ENCODE measurements at places on chromosomes 12 and 14.

DNA sequence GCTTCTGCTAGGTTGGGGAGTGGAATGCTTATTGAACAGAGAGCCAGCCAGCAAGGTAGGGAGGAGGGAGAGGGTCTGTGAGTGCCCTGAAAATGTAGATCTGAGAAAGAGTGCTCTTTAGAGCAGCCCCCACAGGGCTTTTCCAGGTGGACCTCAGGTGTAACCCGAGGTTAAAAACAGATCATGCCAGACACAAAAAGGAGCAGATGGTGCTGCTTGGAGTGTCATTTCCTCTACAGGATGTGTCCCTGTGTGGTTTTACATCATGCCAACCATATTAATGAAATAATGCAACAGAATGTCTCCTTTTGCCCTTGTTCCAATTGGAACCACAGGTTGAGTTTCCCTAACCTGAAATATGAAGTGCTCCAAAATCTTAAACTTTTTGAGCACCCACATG lies 6.4 kb downstream of the SUSD6 start:
- no peak for DNase-seq

GRCh38 chr14:106662936-106663550 lies 1136.7 kb downstream of the TMEM121 start:
- no peak for DNase-seq

DNA sequence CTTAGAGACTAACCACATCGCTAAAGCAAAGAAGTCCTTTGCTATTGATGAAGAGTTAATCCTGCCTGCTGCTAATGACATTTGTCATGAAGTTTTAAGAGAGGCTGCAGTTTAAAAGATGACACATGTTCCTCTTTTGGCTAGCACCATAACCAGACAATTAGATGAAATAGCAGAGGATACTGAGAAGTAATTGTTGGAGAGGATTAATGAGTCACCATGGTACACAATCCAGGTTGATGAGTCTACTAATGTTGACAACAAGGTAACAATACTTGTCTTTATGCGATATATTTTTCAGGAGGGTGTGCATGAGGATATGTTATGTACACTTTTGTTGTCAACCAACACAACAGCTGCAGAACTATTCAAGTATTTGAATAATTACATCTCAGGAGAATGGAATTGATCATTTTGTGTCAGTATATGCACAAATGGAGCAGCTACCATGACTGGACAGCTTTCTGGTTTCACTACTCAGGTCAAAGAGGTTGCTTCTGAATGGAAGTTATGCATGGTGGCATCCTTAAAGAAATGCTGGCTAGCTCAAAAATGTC lies 56.7 kb downstream of the LRRIQ1 start:
- DNase-seq, result no peak

- DNase-seq, result no peak
Observed at GRCh38 chr14:103543721-103544387, 14.9 kb downstream of the TRMT61A start.

- no peak for DNase-seq
Observed at GRCh38 chr12:103944964-103945363, 14.8 kb downstream of the HSP90B1 start.

- no peak for DNase-seq
Observed at GRCh38 chr12:123067654-123068053, 83.2 kb downstream of the PITPNM2 start.

- no peak for DNase-seq
Observed at GRCh38 chr12:69966409-69966808, 141.4 kb downstream of the MYRFL start.

DNA sequence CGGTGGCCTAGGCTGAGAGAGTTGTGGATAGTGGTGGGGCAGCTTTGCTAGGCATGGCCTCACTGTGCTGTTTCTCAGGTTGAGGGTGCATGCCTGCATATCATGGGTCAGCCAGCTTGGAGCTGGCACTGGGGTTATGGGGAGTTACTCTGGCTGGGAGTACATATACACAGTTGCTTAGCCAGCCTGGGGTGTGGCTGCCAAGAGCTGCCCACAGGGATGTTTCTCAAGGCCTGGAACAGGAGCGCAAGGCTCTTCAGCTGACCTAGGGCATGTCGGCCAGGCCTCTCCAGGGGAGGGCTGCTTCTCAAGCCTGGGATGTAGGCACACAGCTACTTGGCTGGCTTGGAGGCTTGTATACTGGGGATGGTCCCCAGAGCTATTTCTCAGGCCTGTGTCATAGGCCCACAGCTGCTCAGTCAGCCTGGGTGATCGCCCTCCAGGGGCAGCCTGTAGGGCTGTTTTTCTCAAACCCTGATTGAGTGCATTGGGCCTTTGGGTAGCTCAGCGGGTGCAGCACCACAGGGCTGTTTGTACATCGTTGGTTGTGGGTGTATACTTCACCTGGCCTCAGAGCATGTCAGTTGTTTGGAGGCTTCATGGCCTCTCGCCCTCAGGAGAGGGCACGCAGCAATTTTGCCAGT lies 114.9 kb downstream of the METTL25 start:
- DNase-seq, result no peak

GRCh38 chr12:49482095-49483051 lies 56.5 kb upstream of the KCNH3 start:
- no peak for DNase-seq

GRCh38 chr12:92261071-92261470 lies 115.4 kb upstream of the BTG1 start:
- no peak for DNase-seq

DNA sequence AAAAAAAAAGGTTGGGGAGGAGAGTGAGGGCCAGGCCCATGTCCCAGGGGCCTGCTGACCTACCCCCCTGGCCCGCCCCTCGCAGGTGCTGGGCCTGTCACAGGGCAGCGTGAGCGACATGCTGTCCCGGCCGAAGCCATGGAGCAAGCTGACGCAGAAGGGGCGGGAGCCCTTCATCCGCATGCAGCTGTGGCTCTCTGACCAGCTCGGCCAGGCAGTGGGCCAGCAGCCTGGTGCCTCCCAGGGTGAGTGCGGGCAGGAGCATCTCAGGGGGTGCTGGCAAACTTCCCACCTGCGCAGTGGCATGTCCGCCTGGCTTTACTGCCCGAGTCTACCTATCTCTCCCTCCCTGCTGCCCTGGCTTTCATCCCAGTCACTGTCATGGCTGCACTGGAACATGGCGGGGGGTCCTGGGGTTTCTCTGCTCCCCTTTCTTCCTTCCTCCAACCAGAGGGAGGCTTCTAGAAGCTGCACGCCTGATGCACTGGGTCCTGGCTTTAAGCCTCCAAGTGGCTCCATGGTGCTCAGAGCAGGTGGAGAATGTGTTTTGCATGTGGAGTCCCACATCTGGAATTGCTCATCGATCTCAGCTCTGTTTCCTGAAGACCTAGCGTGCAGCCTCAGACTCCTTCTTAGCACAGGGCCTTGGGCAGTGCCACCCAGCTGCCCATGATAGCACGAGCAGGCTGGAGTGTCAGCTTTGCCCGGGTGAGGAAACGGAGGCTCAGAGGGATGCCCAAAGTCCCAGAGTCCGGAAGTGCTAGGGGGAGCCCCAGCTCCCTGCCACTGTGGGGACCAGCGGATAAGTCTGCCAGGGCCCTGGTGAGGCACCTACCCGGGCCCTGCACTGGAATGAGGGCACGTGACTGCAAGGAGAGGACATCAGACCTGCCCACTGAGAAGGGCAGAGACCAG lies 46.3 kb downstream of the PHETA1 start:
- no peak for DNase-seq

DNA sequence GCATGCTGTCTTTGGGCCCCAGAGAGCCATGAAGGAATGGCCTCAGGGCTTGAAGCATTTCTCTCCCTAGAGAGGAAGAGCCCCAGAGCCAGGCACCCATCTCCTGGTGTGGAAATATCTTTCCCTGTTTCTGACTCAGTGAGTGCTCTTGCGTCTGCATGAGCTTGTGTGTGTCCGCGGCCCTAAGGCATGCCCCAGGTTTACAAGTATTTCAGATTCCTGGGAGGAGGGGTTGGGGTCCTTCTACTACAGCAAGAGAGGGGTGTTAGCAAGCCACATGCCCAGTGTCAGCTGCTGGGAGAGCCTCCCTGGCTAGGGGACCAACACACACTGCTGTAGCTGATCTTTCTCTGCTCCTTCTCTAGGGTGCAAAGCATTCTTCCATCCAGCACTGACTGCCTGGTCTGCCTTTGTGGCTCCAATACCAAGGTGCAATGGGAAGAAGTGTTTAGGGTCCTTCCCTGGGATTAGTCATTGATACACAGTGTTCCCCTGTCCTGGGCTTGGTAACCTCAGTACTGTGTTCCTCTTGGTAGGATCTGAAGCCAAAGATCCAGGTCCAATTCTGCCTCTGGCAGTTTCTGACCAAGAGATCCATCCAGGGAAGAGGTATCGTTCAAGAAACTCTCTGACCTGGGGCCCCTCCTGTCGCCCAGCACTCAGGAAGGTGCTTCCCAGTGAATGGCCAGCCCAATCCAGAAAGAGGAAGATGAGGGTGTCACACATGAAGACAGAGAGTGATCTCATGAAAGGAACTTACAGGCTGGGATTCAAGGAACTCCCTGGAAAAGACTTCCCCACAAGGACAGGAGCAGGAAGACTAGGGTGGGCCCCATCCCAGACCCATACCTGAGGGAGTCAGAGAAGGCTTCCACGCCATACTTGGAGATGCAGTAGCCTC lies 3.1 kb downstream of the RDH16 start:
- DNase-seq, result peak; percentile 3

GRCh38 chr12:75722714-75723200 lies 211.3 kb upstream of the KRR1 start:
- peak; percentile 26 for DNase-seq

GRCh38 chr12:92674500-92674899 lies 28.3 kb upstream of the PLEKHG7 start:
- no peak for DNase-seq

DNA sequence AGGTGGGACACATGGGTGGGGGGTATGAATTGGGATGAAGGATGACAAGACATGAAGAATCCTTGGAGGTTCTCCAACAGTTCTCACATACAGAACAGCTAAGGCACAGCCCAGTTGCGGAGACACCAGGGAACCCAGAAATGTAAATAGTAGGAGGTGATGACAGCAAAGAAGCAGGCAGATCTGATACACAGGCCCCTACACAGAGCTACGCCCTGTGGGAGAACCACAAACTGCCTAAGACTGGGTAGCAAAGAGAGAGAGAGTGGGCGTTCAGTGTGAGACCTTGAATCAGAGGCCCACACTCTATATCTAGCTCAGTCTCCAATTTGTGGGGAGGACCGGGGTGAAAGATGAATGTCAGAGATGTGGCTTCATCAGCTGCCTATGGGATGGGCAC lies 9.5 kb upstream of the NUMB start:
- no peak for DNase-seq

GRCh38 chr12:6538420-6539313 lies 4.3 kb downstream of the GAPDH start:
- DNase-seq, result no peak

DNA sequence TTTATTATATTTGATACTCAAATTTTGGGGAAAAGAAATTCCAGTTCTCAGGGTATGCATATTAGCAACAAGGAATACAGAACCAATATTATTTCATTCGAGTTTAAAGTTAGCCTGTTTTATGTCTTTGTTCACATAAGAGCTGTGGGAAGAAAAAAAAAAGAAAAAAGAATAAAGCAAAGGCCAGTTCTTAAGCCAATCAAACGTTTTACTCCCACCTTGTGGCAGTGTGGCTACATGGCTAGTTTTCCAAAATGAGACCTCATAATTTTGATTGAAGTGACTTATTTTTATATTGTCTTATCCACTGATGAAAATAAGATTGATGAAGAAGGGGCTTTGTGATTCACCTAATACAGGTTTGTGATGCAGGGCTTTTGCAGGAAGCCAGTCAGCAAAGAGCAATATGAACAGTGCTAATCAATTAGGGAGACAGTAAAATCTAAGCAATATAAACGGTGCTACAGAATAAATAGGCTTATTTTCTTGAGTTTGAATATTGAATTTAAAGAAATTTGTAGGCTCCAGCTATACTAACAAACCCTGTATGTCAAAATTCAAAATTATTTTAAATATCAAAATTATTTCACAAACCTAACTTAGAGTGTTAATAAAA lies 624.1 kb upstream of the FOXG1 start:
- no peak for DNase-seq

DNA sequence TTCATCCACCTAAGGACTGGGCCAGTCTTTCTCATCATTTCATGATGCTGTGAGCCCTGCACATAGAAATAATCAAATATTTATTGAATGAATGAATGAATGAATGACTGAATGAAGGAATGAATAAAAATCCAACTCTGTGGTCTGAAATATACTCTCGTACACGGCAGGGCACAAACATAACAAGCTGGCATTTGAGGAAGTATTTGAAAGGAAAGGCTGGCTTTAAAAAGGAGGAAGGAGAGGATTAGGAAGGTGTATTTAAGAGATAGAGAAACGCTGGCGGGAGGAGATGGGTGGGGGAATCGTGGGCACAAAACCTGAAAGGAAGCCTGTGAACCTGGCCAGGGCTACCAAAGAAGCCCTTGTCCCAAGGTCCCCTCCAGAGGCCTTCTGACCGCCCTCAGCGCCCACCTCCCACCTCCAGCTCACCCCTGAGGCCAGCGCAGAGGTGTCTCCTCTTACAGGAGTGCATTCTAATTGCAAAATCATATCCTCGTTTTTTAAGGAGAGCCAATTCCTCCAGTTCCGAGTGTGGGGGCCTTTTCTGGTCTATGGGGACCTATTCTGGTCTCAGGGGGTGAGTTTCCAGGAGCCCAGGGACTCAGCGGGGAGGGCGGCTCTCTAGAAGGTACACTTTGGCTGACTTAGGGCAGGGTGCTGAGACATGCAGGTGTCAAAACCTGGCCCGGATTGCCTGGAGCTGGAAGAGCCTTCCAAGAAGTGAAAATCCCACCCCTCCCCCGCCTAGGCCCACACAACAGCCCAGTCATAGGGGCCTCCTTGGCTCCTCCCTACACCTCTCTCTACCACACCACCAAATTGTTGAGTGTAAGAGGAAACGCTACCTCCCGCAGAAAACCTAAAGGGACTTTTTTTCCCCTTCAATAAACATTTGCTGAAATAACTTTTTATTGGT lies 8.7 kb upstream of the JDP2 start:
- peak; percentile 82 for DNase-seq

DNA sequence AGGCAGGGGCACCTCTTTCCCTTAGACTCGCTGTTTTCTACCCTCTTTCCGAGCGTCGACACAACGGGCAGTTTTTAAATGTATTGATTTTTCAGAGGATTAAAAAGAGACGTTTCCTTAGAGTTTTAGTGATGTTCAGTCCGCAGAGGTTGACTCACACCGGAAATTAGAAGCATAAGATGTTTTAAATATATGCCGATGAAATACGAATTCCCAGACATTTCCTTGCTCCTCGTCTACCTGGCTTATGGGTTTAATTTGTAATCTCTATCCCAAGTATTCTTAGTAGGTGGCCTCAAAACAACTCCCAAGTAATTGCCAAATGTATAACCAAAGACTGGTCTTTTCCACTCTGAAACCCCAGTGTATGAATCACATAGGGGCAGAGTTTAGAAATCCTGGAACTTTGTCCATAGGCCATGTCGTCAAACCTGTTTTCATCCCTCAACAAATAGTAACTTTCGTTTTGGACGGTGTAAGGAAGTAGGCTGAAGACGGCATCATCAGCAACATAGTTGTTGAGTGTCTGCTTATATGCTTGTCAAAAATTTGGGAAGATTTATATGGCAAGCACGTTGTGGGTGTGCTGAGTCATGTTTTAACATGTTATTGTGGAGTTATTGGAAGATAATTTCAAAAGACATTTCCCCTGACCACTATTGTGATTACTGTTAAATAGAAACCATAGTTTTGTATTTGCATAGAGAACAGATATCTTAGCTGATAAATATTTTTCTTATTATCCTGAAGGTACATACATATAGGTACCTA lies 824 bp downstream of the TBK1 start:
- no peak for DNase-seq

Measured in GM10248 (cell line).